Midbrain (tissue), 1 donor: ENCODE measurements at places on chromosomes 12 and 14.

GRCh38 chr14:75383721-75384120 lies 44.1 kb upstream of the JDP2 start:
- DNase-seq, result no peak

DNA sequence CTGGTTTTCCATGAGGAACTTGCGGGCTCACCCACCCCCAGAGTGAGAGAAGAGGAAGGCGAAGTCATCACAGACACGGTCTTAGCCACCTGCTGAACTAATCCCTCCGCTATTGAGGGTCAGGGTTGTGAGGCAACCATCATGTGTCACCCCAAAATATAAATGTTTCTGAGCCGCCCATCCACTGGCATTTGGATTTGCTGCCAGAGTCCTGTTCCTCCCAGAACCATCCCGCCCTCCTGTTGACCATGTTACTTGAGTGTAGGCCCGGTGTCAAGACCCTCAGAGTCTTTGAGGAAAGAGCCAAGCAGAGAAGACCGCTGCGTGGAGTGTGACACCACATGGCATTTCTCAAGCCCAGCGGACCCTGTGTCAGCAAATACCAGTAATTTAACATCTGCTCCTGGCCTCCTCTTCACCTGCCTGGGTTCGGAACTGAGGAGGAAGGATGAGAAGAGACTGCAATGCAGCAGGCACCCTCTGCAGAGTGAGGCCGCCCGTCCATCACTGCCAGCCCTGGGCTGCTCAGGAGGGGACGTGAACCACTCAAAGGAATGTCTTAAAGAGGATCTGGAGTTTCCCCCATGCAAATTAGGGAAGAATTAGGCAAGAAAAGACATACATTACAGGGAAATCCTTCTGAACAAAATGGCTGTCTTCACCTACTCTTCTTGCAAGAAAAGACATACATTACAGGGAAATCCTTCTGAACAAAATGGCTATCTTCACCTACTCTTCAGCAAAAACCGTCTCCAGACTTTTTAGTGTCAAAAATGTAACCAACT lies 100.4 kb downstream of the FBXL14 start:
- no peak for DNase-seq

DNA sequence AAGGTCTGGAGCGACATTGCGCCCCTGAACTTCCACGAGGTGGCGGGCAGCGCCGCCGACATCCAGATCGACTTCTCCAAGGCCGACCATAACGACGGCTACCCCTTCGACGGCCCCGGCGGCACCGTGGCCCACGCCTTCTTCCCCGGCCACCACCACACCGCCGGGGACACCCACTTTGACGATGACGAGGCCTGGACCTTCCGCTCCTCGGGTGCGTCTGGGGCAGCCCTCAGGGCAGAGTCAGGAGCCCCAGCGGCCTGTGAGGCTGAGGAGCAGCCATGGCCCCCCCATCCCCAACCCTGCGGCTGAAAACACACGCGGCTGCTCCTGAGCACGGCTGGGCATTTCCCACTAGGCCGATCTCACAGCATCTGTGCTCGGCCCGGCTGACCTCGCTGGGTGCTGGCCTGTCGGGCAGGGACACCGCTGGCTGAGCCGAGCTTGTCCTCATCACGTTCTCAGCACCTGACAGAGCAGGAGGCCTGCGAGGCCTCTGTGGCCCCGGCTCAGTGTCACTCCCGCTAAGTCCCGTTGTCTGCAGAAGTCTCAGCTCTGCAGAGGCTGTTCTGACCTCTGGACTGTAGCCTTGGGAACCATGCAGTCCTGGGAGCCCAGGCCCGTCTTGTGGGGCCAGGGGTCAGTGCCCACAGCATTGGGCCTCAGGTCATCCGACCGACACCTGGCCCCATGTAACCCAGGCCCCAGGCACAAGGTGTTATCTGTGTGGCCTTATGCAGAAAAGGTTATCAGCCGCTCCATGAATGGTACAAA lies 12.6 kb downstream of the MMP17 start:
- DNase-seq, result no peak

- DNase-seq, result no peak
Measured at GRCh38 chr12:104508752-104509446, 52.2 kb downstream of the CHST11 start.

DNA sequence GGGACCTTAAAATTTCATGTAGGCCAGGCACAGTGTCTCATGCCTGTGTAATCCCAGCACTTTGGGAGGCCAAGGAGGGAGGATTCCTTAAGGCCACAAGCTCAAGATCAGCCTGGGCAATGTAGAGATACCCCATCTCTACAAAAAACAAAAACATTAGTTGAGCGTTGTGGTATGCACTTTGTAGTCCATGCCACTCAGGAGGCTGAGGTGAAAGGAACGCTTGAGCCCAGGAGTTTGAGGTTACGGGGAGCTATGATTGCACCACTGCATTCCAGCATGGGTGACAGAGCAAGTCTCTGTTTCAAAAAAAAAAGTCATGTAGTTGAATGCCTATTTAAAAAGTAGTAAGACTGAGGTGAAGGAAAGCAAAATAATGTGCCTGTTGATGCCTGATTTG lies 83.5 kb downstream of the TTC6 start:
- DNase-seq, result no peak

GRCh38 chr14:72736308-72736707 lies 157.6 kb downstream of the DPF3 start:
- no peak for DNase-seq

GRCh38 chr12:25034676-25035075 lies 85.8 kb upstream of the BCAT1 start:
- no peak for DNase-seq

DNA sequence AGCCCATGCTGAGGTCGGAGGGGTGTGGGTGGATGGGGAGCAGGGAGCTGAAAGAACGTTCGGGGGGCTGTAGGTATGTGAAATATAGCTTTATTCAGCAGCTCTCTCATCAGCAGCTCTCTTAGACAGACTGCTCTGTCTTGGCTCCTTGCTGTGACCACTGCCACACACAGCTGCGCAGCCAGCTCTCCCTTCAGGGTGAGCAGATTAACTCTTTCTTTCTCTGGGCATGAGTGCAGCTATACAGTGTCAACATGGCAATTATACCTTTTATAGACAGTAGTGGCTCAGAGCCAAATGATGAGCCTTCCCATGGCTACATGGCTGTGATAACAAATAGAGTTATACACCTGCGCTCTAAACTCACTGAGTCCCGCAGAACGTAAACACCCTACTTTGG lies 137.7 kb upstream of the NEDD1 start:
- no peak for DNase-seq

DNA sequence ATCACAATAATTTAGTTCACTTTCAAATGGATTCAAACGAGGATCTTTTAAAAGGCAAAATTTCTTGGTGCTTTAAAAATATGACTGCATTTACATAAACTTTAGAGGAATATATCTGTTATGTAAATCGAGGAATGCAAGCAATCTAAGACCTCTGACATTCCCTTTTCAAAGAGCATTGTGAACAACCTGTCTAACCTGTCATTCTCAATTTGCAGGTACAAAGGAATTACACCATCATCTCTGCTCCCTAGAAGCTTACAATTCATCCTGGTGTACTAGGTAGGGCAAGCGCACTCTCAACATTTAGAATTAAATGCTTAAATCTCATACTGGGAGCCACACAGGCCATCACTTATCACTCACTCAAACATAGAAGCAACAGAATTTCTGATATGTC lies 35.6 kb downstream of the BMP4 start:
- no peak for DNase-seq

DNA sequence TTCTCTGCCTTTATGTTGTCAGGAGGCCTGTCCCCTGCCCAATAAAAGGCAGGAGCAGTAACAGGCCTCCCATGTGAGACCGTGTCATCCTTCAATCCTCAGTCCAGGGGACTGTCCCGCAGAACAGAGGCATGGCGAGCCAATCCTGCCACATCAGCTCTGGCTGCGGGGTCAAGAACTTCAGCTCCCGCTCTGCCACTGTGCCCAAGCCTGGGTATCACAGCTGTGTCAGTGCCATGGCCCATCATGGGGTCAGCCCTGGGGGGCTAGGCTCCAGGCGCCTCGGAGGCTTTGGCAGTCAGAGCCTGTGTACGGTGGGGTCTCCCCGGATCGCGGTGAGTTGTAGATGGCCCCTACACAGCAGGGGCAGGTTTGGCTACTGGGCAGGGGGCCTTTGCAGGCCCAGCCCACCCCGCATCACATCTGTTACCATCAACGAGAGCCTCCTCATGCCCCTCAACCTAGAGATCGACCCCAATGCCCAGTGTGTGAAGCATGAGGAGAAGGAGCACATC lies 19.9 kb upstream of the KRT83 start:
- no peak for DNase-seq

DNA sequence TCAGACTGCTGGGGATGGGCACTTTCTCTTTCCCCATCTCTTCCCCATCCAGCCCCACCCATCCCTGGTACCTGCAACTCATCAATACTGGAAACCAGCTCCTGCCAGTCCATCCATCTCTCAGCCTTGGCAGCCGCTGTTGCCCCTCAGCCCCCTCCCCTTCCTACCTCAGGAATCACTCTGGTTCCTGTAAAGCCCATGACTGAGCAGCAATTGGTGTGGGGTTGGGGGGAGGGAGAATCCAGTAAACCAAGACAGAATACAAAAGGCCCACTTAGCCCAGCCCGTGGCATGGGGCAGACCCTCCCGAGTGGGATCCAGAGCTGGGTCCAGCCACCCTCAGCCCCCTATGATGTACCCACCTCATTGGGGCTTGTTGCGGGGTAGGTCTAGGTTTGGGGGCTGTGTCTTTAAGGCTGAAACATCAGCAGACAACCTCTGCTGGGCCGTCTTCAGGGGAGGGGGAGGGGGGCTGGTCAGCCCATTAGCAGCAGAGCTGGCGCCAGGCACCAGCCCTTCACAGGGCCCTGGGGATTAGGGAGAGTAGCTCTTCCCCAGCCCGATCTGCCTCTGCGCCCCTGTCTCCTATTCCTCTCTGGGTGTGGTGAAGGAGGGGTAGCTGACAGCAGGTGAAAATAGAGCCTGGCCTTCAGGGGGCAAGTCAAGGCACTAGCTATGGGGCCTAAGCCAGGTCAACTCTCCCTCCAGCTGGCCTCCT lies 702 bp upstream of the PRPH start:
- no peak for DNase-seq
